Stimulated activated CD8-positive, alpha-beta memory T cell treated with anti-CD3 and anti-CD28 coated beads, Interleukin-4, amount 100 ng/mL, for 48 hours (primary cell): ENCODE measurements at places on chromosomes 1 and 21.
A peak's percentile ranks its signal among the peaks of the same experiment; 100 is the strongest.

DNA sequence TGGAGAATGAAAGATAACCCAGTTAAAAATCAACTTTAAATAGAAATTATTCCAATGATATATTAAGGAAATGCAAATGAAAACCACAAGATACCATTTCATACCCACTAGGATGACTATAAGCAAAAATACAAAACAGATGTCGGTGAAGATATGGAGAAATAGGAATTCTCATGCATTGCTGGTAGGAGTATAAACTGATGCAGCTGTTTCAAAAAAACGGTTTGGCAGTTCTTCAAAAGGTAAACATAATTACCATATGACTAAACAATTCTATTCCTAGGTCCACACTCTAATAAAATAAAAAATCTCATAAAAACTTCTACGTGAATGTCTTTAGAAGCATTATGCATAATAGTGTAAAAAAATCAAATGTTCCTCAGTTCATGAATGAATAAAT, 763.3 kb upstream of the BRINP3 start:
- DNase-seq = no peak

- no peak for DNase-seq
Observed at GRCh38 chr1:5340560-5341130, 651.6 kb downstream of the NPHP4 start.

DNA sequence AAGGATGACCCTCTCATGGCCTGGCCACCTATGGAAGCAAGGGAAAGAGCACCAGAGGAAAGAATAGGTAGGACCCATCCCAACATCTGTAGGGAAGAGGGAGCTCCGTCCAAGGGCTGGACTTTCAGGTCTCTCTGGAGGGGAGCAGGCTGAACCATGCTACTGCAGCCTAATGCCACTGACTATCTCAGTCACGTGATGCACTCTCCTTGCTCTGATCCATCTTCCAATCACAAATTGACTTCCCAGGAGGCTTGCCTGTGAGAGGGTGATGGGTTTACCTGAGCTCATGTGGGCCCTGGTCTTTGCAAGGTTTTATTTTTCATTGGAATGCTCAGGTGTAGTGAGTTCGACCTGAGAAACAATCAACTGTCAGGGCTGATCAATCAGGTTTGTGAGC, 128.8 kb downstream of the CACNA1E start:
- DNase-seq = no peak

DNA sequence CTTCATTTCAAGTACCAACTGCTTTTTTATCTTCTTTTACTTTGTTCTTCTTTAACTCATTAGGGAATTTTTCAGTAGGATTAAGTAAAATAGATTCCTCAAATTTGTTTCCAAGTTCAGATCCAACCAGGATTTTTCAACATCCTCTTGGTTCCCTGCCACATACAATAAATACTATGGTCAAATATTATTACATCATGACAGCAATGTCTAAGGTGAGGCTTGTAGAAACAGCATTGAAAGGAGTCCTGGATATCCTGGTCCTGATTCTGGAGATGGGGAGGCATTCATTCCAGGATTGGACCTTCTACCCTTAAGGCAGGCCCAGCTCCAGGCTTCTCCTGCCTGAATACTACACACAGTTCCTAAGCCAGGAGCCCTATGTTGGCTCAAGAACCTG, 80.2 kb upstream of the F3 start:
- no peak for DNase-seq

GRCh38 chr1:33684396-33685179, 179.3 kb upstream of the HMGB4 start:
- DNase-seq = no peak

DNA sequence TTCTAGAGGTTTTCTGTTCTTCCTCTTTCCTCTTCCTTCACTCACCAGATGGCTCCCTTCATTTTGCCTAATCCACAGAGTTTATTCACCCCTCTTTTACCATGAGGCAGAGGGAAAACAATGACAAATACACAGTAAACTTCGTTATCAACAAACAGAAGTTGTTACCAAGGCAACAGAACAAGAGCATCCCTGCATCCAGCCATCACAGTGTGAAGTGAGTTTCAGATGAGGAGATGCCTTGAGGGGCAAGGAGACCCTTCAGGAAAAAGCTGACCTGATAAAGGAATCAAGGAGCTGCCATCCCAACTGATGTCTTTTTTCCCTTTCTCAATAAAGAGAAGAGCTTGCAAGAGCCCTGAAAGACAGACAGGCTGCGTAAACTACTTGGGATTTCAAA, 195.3 kb downstream of the BRINP2 start:
- no peak for DNase-seq

DNA sequence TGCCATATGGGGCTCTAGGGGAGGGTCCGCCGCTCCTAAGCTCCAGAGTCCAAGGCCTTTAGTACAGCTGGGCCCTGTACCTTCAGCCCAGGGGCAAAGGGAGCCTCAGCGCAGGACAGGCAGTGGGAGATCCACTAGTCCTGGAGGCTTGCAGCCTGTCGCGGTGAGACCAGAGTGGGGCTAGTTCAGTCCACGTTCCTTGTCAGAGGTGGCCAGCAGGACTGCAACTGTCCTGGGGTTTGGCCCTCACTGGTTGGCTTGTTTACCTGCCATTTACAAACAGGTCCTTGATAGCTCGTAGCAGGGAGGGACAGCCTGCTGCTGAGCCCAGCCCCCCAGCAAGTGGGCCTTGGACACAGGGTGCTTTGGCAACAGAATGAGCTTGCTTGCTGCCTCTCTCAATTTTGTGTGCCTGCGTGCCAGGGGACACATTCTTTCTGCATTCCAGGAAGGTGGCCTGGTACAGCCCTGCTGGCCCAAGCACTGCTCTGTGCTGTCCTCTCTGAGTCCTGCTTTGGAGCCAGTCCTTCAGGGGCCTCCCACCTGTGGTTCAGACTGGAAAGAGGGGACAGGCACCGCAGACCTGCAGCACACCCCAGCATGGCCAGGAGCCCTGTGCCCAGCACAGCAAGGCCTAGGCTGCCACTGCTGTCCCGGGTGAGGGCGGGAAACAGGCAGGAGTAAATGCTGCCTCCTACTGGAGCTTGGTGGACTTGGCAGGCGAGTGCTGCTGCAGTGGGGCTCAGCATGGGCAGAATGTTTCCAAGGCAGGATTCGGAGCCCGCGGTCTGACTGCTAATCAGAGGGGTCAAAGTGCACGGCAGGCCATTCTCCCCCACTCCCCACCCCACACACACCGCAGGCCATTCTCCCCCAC, 15.2 kb downstream of the H6PD start:
- peak; percentile 68 for DNase-seq

DNA sequence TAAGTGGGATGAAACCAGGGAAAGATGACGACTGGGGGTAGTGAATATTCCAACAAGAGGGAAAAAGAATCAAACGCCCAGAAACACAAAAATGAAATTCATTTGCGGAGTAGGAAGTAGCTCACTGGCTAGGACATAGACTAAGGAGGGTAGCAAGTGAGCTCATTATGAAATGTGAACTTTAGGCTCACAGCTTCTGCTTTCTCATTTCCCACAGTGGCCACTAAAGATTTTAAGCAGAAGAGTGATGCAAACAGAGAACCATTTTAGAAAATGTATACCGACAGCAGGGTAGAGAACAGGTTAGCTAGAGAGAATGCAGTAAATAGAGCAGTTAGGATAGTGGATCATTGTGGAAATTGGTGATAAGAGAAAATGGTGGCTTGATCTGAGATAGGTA, 3.5 kb downstream of the CD48 start:
- no peak for DNase-seq
